ENCODE measurements at places on chromosomes 12 and 14.
A peak's percentile ranks its signal among the peaks of the same experiment; 100 is the strongest.

GRCh38 chr12:57755454-57756372 is 810 bp downstream of the MARCHF9 start:
- DNase-seq: no peak

GRCh38 chr14:22865424-22866405 is 5.8 kb upstream of the LRP10 start:
- no peak for DNase-seq

GRCh38 chr14:101767618-101768362 is 6.3 kb downstream of the PPP2R5C start:
- DNase-seq: no peak

DNA sequence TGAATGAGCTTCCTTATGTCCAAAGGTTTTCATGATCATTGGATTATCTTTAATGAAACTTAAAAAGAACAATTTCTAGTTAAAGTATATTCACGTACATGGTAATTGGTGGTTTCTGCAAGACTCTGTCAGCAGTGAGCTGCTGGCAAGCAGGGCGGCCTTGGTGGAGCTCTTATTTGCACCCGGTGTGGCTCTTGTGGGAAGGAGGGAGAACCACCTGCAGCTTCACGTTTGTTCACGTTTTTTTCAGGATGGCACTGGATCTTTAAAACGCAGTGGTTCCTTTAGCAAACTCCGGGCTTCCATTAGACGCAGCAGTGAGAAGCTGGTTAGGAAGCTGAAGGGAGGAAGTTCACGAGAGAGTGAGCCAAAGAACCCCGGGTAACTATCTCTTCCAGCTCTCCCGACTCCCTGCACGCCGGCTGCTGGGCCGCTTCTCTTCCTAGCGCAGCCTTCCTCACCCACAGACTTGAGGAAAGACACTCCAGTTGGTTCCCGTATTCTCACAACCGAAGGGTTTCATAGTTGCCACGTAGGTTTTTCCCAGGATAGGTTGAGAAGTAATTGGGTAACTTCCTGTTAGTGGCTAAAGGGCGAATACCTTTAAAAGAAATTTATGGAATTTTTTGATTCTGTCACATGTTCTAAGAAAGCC is 28.3 kb downstream of the XRCC3 start:
- DNase-seq: no peak

DNA sequence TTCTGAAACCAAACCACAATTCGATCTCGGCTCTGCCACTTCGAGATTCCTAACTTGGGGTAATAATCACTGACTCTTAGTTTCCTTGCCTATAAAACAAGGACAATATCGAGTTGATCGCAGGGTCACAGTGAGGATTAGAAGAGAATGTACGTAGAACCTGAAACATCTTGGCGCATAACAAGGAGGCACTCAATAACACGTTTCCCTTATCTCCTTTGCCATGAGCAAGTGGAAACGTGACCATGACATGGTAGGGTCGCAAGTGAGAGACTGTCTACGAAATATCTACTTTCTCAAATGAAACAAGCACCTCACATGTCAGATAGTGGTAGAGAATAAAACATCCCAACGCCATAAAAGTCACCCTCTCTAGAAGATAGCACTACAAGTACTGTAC is 2.3 kb downstream of the DICER1 start:
- no peak for DNase-seq

GRCh38 chr12:47317175-47317915 is 237.6 kb upstream of the AMIGO2 start:
- no peak for DNase-seq

DNA sequence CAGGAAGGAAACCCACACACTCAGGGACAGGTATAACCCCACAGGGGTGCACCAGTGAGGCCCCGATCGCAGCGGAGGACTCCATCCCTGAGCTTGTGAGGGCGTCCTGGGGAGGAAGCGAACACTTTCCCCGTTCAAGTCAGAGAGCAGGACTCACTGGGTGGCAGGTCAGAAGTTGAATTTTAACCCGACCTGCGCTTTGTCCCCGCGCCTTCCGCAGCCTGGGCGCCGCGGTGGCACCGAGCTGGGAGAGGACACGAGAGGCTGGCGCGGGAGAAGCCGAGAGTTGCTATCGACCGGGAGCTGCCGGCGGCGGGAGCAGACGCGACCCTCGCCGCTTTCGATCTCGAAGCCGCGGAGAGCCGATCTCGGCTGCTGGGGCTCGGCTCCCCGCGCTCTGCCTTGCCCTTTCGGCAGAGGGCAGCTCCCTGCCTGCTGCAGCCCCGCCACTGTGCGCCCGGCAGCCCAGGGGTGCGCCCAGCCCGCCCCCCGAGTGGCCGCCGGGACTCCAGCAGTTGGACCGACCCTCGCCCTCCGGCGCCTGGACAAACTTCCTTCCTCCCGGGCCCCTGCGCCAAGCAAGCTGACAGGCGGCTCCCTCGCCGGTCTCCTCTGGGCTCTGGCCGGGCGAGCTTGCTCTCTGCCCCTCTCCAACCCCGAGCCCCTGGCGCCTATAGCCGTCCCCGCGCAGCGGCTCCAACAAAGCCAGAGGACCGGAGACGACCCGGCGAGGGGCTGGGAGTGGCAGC is 918 bp downstream of the LIN7A start:
- DNase-seq: peak; percentile 45

DNA sequence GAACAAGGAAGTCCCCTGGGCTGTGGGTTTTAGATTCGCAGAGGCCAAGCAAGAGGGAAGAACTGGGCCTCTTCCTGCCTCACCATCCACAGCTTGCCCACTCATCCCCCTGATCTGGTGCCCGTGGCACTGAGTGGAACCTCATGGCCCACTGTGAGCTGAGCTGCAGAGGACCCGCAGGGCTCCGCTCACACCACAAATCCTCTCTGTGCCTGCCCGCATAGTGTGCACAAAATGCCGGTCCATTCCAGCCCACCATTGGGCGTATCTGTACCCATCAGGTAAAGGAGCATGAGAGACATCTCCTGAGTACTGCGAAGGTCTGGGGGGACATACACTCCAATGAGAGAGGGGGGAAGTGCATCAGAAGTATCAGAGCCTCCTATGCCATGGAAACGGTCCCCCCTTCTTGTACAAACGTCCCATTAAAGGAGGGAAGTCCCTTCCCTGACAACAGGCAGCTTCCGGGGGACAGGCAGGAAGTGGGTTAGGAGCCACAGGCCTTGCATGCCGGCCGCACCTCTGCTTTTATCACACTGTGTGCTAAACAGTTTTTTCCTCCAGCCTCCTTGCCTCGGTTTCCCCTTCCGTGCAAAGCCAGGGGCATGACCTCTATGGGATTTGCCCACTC is 309.4 kb upstream of the DIO3 start:
- DNase-seq: no peak

DNA sequence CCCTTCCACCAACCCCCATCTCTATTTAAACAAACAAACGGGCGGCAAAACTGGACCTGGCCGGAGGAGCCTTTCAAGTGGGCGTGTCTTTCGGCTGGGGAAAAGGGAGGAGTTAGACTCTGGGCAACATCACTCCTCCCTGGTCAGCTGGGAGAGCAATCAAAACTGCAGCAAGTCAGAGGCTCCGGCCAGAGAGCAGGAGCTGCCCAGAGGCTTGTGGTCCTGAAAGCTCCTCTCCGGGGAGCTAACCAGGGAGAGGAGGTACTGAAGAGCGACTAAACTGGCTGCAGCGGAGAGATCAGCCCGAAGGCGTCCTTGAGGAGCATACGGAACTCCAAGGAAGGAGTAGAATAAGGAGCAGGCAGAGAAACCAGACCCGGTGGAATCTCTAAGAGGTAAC is at the start of gene NEUROD4:
NEUROD4 (plus strand) TSS at position 191 of the 400 bp plus-strand sequence. CDS start 6,466 bp downstream, outside the sequence.
- peak; percentile 35 for DNase-seq

DNA sequence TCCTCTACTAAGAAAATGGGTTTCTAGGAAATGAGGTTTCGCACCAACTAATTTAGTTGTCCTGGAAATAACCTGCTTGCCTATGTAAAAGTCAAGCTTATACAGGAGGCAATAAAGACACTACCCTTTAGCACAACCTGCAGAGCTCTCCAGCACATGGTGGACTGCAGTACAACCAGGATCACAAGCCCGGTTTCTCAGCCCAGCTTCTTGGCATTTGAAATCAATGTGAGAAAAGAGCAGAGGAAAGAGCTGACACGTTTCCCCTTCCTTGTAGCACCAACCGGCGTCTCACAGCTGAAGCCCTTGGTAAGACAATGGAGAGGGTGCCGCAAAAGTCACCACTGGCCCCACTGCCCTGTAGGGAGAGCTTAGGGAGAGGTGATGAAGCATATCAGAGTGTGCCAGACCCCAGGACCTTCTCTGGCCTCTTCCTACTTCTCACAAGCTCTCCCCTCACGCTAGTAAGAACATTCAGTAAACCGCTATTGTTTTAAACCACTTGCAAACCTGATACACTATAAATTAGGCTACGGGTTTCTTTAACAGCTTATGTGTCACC is 8.6 kb downstream of the SPTLC2 start:
- peak; percentile 13 for DNase-seq

DNA sequence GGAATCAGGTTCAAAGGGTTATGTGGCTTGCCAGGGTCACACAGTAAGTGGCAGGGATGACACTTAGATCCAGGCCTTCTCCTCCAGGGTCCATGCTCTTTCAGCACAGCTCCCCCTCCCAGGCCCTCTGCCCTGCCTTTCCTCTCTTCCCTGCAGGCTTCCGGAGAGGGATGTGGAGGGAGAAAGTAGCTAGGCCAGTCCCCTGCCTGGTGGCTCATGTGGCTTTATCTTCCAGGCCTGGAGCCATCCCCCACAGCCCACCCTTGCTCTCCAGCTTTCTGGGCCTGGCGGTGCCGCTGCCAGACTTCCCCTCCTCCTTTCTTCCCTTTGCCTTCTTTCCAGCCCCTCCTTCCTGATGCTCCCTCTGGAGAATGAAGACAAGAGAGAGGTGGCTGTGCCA is 1.7 kb downstream of the PSMB11 start:
- no peak for DNase-seq

GRCh38 chr12:87200289-87200979 is 828.8 kb downstream of the C12orf50 start:
- DNase-seq: no peak

- peak; percentile 76 for DNase-seq
These were observed 115.8 kb downstream of the DAD1 start for GRCh38 chr14:22472935-22473854.

DNA sequence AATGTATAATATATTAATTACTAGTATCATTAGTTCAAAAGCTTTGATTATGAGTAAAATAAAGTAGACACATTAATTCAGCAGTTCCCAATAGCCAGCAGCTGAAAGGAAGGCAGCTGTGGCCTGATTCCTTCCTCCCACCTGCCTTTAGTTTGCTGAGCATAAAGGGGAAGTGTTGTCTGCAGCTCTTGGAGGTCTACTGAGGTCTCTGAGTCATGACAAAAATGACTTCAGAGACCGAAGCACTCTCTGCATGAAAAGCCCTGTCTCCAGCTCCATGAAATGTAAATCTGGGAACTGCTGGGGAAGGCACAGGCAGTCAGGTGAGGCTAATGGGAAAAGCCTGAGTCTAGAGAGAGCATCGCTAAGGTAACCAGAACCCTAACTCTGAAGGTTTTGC is 165.4 kb downstream of the NRXN3 start:
- DNase-seq: no peak

DNA sequence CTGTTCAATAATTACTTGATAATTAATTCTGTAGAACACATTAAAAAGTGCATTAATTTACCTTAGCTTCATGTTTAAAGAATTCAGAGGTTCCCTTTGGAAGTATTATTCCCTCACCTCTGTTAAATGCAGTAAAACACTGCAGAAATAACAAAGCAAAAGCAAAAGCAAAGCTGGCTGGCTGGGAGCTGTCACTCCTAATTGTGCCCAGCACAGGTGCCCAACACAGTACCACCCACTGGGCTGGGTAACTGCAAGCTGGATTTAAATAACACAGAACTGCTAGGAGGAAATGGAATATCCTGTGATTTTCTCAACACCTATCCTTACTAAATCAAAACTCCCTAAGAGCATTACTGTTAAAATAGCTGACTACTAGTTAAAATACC is 72.6 kb downstream of the SLC2A13 start:
- no peak for DNase-seq

- no peak for DNase-seq
These were observed 106.9 kb downstream of the ANO6 start for GRCh38 chr12:45322810-45323209.

DNA sequence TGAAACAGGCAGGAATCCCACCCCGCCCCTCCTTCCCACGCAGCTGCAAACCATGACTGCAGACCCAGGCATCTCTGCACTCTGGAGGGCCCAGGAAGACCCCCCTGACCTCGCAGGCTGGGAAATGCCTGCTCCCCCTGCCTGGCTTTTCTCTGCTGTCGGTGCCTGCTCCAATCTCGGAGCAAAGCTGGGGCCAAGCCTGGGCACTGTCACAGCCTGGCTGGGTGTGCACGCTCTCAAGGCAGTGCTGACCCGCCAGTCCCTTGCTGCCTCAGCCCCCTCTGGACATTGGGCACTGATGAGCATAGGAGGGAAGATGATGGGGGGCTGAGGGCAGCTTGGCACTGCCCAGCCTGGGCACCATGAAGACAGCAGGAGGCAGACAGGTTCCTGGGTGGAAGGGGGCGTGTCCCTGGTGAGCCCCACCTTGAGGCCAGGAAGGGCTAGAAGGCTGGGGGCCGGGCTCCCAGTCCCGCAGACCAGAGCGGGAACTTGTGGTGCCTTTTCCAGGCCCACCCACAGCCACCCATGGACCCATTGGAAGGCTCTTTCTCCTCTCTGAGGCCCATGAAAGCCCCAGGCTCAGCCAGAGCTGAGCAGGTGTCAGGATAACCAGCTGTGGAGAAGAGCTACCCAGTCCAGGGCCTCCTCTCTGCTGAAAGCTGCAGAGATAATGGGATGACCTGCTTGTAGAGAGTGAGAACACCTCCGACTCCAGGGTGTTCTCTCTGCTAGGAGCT is 10.7 kb upstream of the ZNF605 start:
- no peak for DNase-seq

DNA sequence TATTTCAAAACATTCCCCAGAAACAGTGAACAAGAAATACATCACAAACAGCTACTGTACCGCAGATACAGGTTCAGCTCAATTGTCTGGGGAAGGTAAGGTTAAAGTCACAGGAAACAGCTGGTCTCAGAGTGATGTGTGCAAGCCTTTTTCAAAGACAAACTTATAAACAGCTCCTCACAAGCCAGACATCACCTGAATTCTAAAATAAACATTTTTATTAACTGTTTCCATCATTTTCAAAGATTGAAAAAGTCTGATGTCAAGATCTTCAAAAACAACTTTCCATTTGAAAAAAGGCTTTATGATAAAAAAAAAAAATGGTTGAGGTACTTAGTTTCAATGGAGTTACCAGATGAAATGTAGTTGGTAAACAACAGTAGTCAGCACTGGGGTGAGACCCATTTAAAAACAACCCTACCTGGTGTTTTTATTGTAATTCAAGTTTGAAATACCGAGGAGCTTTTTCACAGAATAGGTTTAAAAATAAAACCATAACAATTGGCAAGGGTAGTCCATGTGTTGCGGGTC is 4.0 kb downstream of the BTG1 start:
- no peak for DNase-seq

DNA sequence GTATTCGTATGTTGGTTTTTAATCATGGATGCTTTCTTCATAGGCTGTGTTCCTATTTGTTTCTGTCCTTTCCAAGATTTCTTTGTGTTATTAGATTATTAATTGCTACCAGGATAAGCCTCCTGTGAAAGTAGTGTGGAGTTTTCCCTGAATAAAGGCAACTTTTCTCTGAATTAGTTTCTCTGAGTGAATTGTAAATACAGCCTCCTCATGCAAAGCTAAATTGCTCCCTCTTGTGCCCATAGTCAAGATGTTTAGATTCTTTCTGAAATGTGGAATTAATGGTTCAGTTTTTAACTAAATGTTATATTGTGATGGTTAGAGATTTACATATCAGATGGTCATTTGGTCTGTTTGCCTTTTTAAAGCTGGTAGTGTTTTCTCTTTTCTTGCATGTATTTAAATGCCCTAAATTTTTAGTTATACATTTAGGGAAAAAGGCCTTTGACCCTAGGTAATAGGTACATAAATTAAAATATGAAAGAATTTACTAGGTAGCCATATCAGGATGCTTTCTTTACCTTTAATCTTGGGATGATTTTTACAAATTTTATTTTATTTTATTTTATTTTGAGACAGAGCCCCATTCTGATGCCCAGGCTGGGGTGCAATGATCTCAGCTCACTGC is 8.9 kb downstream of the APAF1 start:
- DNase-seq: peak; percentile 62
